Esophagus (tissue), 2 donors: ENCODE measurements at places on chromosomes 13 and 19. TPM values are rescaled to one million over a fixed set of nuclear protein-coding genes. Genes with fewer than 3 reads are reported as not detected.

The ADGRE3 gene
- not detected for polyA plus RNA-seq

The KLK14 gene
- 0.09 TPM for polyA plus RNA-seq

The NRTN gene
- 2.2 TPM for polyA plus RNA-seq

The VSTM1 gene
- not detected for polyA plus RNA-seq
